Muscle of back (tissue), 13 donors: ENCODE measurements at places on chromosomes 5 and 9. TPM values are rescaled to one million over a fixed set of nuclear protein-coding genes. Genes with fewer than 3 reads are reported as not detected.

The ZDHHC11 gene
- polyA plus RNA-seq: 9.0 TPM

The NME5 gene
- polyA plus RNA-seq: 0.74 TPM

The PCDHB8 gene
- polyA plus RNA-seq: 1.6 TPM

The CCNJL gene
- polyA plus RNA-seq: 6.0 TPM

The LRRC14B gene
- polyA plus RNA-seq: 31.5 TPM

- no peak for DNase-seq
Observed at GRCh38 chr5:131659841-131660240, 24.8 kb upstream of the RAPGEF6 start.

- DNase-seq: peak; percentile 70
Observed at GRCh38 chr5:126334760-126335159, 88.4 kb upstream of the GRAMD2B start.

DNA sequence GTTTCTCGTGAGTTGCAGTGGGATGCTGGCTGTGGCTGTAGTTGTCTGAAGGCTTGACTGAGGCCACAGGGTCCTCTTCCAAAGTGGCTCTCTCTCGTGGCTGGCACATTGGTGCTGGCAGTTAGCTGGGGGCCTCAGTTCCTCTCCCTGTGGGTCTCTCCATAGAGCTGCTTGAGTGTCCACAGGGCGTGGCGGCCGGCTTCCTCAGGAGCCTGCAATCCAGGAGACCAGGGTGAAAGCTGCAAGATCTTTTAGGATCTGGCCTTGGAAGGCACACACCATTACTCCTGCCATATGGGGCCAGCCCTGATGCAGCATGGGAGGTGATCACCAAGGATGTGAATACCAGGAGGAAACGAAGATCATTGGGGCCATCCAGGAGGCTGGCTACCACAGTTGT, 41.1 kb downstream of the ANKRD33B start:
- no peak for DNase-seq

DNA sequence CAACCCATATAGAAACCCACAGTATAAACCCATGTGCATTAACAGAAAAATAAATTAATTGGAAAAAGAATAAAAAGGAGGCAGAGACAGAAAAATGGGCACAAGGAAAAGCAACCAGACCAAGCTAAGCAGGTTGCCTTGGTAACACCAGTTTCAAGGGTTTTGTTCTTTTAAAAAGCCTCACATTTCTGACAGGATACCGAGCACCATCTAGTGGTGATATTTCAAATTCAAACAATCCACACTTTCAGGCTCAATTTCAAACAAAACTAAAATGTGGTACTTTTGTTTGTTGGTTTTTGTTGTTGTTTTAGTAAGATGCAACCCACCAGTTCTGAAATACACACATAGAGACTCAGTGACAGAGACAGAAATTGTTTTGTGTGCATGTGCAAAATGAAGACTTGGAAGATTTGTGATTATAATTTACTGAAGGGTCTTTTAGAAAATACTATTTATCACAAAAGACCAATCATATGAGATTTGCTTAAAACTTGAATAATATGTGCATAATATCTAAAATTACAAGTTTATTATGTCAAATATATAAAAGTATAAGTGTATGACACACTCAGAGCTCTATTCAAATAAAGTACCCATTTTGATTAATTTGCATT, 318.2 kb downstream of the SLCO4C1 start:
- peak; percentile 68 for DNase-seq

- DNase-seq: no peak
Observed at GRCh38 chr5:72079288-72079687, 28.0 kb upstream of the MAP1B start.

GRCh38 chr5:6491196-6491918, 42.7 kb downstream of the UBE2QL1 start:
- DNase-seq: no peak

DNA sequence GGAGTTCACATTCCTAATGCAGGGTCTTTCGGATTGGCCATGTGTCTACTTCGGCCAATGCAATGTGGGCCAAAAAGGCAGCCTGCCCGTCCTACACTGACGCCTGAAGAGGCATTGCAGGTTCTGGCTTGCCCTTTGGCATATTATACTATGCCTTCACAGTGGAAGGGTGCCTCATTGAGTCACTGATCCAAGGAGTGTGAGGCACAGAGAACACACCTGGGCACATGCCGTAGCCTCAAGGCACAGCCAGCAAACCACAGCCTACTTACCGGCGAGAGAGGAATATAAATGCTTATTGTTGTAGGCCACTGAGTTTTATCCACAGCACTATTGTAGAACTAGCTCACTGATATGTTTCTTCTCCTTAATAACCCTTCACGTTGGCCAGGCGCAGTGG, 409.6 kb downstream of the GADD45G start:
- DNase-seq: no peak
